Neural crest cell (in vitro differentiated cells): ENCODE measurements at places on chromosomes 3 and 15. TPM values are rescaled to one million over a fixed set of nuclear protein-coding genes. Genes with fewer than 3 reads are reported as not detected.
A peak's percentile ranks its signal among the peaks of the same experiment; 100 is the strongest.

DNA sequence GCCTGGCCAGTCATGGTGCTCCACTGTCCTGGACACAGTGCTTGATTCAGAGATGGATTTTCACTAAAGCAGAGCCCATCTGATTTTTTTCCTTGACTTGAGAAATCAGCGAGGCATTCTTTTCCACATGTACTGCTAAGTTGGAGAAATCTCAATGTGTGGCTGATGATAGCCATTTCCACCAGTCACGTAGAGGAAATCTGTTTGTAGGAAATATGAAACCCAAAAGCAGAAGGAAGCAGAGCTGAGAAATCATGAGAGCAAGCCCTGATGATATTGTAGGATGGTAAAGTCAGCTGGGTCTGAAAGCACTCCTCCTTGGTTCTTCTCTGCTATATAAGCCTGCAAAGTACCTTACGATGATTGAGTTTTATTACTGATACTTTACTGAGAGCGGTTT lies 1233.4 kb downstream of the ROBO2 start:
- no peak for DNase-seq

Gene GP9
- total RNA-seq = not detected in 2 replicates

Gene FAM43A
- 1.4 TPM in 2 replicates for total RNA-seq

DNA sequence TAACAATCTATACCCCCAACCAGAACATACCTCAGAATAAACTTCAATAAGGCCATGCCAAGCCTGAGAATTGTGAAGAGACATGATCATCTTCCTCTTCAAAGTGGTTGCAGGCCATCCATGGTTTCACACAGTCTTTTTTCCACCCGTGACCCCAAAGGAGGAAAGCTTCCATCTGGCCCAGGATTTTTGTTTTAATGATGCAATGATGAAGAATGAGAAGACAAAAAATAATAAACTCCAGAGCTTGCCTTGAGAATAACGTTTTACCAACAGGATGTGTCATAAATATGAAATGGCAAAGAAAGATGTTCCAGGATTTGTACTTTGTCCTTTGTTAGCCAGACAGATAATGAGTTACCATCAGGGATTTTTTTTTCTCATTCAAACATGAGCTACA lies 201.9 kb downstream of the WNT5A start:
- DNase-seq = no peak

GRCh38 chr3:31288641-31289100 lies 244.1 kb upstream of the STT3B start:
- DNase-seq = peak; percentile 36

GRCh38 chr15:38072348-38073177 lies 138.1 kb downstream of the TMCO5A start:
- DNase-seq = peak; percentile 87

Gene PHC3
- 35.2 and 37.1 TPM in 2 replicates for total RNA-seq

GRCh38 chr15:87877114-87877810 lies 379.3 kb downstream of the NTRK3 start:
- DNase-seq = no peak

DNA sequence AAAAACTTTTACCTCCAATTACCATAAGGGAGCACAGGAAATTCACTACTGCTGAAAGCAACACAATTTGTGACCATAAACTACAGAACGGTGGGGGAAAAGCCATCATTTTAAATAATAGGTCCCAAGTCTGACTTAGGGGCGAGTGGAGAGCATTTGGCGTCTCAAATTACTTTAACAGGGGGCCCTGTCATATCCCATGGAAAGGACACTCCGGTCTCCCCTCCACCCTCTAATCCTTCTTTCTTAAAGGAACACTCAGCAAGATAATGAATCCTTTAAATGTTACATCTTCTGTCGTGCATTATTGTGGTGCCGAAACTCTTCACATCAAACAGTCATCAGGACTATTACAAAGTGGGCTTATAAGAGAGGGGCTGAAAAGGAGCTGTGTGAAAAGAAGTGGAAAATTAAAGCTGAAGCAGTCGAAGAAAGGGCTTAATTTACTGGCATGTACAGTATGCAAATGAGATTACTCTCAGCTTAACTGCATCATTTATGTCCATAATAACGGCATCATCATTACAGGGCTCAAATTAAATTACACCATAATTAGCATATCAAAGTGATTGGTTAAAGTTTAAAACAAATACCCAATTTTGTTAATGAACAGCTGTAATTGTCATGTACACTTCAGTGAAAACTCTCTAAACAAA lies 342.2 kb downstream of the FOXP1 start:
- no peak for DNase-seq

DNA sequence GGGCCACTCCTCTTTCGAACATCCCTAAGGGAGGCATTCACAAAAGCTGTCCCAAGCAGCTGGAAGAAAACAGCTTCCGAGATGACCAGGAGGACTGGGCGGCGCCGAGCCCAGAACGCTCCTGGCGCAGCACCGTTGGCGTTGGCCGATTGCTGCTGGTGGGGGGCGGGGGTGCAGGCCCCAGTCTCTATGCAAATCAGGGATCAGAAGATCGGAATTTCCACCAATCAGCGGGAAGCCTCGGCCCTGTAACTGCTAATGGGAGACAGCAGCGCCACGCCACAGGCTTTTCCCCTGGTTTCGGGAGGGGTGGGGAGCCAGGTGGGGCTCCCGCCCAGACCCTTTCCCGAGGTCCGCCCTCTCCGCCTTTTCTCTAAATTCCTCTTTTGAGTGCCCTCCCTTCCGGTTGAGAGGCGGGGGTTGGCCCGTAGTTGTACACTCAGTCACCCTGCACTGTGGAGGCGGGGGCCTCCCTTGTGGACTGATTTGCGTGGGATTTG lies 27.0 kb downstream of the HMCES start:
- DNase-seq = peak; percentile 62

Gene HESX1
- total RNA-seq = 0.98 and 1.7 TPM in 2 replicates

DNA sequence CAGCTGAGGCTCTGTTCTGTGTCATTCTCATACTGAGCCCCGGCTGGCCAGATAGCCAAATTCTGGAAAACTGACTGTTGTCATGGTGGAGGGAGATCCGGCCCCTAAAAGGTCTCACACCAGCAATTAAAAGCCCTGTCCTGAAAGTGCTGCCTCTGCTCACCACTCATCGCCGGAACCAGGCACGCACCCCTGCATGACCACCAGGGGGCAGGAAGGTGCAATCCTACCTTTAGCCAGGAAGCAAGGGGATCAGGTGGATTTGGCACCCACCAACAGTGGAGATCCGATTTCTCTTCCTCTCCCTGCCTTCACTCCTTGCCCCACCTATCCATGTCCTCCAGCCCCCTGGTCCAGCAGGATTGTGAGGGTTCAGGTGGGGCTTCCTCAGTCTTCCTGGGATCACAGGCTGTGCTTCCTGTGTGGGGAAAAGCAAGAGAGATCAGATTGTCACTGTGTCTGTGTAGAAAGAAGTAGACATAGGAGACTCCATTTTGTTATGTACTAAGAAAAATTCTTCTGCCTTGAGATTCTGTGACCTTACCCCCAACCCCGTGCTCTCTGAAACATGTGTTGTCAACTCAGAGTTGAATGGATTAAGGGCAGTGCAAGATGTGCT lies 16.1 kb upstream of the CACNA2D2 start:
- DNase-seq = peak; percentile 76

Gene CCR8
- not detected in 2 replicates for total RNA-seq

- no peak for DNase-seq
Measured at GRCh38 chr15:49418811-49419210, 4.2 kb upstream of the FGF7 start.

DNA sequence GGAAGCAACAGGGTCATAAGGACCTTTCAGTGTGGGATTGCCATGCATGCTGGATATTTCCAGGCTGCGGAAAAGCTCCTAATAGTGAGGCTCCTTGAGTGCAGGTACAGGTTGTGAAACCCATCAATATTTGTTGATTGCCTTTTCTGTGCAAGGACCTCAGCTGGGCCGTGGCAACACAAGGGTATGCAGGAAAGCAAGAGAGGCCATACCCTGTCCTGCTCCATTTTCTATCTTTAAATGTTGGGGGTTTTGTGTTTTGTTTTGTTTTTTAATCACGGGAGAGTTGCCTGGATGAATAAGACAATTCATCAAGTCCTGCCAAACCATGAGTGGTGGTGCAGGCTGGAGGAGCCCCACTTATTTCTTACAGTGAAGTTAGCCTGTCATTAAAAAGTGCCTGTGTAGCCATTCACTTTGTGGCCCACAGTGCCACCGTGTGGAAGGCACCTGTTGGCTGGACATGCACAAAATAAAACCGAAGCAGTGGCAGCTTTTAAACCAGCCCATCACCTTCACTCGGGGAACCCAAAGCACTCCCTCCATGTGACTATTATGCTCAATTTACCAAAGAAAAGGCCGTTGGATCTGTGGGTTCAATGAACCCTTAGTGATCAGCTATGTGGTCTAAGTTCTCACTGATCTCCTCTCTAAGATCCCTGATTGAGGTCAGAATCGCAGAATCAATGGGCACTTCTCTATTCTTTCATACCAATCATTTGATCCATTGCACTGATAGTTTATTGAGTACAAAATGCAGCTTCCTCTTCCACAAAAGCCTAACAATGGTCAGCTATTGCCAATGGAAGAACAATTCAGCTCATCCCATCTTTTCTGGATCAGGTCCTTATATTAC lies 42.2 kb downstream of the CLDN18 start:
- peak; percentile 33 for DNase-seq

GRCh38 chr3:120449701-120450599 lies 842 bp downstream of the FSTL1 start:
- peak; percentile 32 for DNase-seq

Gene EIF1B
- 85.6 and 91.3 TPM in 2 replicates for total RNA-seq

DNA sequence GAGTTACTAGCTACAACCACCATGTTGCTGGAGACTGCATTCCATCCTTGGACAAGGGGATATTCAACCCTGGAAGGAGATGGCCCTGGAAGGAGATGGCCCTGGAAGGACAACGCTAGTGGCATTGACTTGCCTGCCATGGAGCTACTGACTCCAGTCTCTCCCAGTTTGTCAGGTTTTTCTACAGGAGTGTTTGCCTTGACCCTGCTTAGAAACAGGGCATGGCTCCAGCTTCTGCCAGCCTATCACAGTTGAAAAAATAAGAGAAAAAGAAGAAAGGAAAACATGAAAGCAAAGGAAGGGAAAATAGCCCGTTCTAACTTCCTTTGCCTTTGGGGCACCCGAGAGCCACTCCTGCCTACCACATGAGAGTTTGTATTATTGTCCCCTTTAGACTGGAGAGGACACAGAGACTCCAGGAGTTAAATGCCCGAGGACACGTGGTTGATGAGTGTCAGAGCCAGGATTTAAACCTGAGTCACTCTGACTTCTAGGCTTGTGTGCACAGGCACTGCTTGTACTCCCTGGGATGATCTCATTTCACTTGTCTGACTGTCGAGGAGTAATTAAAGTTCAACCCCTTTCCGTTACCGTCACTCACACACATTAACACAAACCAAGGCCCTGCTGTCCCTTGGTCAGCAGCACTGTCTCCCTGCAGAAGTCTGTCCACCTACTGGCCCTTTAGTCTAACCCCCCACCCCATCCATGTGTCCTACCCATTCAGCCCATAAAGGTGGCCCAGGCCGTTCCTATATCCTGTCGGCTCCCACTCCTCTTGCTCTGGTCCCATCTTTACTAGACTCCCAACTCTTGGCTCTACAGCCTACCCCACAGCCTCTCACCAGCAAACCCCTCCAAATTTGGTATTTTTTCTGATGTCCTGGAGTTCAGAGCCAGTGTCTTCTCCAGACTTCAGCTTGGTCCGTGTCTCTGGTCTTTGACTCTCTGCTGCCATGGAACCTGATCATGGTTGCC lies 46.1 kb downstream of the C2CD4A start:
- no peak for DNase-seq

GRCh38 chr3:147645761-147646160 lies 236.6 kb downstream of the ZIC1 start:
- DNase-seq = no peak

Gene HAUS2
- 34.7 and 36.5 TPM in 2 replicates for total RNA-seq

Gene AADACL2
- total RNA-seq = not detected in 2 replicates

- no peak for DNase-seq
Measured at GRCh38 chr15:59830098-59830497, 141.0 kb upstream of the BNIP2 start.

GRCh38 chr3:193996221-193996620 lies 139.7 kb upstream of the HES1 start:
- DNase-seq = no peak

DNA sequence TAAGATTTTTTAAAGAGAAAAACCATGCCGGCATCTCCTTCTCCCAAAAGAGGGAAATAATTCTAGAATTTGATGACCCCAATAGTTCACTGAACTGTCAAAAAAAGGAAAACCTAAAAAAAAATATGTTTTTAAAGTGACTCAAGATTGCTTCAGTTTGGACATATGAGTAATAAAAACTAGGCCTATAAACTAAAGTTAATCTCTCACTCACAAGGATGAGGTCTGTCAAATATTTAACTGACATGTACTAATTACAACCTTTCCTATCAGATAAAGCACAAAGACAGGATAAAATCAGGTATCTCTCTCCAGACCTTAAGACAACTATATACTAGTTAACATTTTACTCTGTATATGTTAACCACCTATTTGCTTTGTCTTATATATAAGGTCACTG lies 231.9 kb downstream of the NSUN3 start:
- no peak for DNase-seq

DNA sequence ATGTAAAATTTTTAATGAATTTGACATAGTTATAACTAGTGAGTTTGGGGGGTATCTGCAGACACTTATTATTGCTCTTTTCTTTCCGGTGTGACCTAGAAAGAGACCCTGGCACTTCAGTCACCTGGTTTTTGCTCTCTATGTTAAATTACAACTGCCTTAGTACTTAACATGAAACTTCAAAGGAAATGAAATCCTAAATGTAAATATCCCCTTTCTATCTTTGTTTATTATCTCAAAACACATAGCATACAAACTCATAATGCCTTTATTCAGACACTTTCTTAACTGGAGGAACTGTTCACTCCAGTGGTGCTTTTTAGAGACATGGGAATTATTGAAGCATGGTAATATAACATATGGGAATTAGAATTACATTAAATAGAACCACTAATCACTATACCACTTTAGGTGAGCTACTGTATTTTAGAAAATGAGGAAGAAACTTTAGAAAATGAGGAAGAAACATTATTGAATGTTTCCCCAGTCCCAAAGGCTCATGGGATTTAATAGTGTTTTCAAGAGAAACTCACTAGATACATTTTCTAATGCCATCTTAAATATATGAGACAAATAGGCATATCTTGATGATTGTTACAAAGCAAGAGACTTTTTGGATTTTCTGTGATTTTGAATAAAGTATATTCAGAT lies 119.5 kb upstream of the MLF1 start:
- DNase-seq = no peak

GRCh38 chr3:39671116-39671515 lies 138.3 kb upstream of the MYRIP start:
- no peak for DNase-seq

DNA sequence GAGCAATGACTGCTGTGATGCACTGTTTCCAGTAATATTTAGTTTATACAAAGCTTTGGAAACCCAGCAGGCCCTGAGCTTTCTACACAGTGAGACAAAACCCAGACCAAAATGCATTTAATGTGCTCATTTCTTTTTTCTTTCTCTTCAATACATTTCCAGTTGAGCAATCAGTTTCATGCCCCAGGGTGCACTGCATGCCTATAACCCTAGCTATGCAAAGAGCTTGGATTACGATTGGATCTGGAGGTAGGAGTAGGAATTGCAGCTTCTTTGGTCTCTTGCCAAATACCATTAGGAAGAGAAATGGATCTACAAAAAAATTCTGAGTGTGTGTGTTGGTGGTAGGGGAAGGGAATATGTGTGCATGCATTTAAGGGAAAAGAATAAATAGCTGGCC lies 1001.4 kb downstream of the SQOR start:
- no peak for DNase-seq

Gene ZPLD1
- not detected in 2 replicates for total RNA-seq

Gene EPHB3
- 9.7 and 13.4 TPM in 2 replicates for total RNA-seq
